Fibroblast of mammary gland (primary cell): ENCODE measurements at places on chromosomes 16 and 17.

GRCh38 chr16:66298006-66298405 is 68.5 kb upstream of the CDH5 start:
- DNase-seq: no peak

DNA sequence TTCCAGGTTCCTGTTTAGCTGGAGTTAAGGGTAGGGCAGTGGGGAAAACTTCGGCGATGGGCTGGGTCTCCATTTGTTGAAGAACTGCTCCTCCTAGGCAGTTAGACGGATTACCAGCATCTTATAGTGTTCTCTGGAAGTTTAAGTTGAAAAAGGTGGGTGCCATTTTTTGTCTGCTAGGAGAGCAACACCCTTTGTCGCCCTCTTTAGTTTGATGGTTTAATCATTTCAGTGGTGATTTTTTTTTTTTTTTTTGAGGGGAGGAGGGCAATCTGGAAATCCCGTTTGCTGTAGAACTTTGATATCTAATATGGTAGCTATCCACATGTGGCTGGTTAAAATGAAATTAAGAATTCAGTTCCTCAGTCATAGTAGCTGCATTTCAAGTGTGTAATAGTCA is 4.1 kb downstream of the UBFD1 start:
- no peak for DNase-seq

GRCh38 chr17:79797492-79798298 is 818 bp upstream of the CBX8 start:
- DNase-seq: no peak

DNA sequence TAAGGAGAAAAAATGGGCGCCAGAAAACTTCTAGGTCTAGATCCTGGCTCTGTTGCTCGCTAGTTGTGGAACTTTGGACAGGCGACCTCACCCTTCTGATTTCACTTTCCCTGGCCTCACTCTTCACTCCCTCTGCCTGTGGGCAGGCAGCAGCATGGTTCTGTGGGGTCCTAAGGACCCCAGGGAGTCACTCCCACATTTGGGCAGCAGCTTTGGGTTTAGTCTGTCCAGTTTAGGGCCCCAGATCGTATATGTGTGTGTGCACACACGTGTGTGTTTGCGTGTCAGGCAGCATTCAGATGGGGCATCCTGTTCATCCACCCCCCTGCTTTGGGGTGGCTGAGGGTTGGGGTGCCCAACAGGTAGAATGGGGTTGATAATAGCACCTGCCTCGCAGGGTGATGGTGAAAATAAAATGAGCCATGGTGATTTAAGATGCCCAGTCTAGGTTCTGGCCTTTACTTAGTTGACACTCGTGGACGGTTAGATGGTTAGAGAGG is 102.2 kb downstream of the RAB11FIP4 start:
- no peak for DNase-seq

DNA sequence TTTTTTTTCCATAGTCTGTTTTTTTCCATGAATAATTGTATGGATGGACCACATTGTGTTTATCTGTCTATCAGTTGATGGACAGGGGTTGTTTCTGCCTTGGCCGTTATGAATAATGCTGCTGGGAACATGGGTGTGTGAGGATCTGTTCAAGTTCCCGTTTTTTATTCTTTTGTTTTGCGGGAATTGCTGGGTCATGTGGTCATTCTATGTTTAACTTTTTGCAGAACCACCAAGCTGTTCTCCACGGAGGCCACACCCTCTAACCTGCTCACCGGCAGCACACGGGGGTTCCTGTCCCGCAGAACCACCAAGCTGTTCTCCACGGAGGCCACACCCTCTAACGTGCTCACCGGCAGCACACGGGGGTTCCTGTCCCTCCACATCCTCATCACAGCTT is 5.9 kb upstream of the MSLN start:
- DNase-seq: no peak

- no peak for DNase-seq
These were observed 44.6 kb upstream of the MAF start for GRCh38 chr16:79644971-79645667.
